CD8-positive, alpha-beta T cell (primary cell): ENCODE measurements at places on chromosomes 6 and 20.

DNA sequence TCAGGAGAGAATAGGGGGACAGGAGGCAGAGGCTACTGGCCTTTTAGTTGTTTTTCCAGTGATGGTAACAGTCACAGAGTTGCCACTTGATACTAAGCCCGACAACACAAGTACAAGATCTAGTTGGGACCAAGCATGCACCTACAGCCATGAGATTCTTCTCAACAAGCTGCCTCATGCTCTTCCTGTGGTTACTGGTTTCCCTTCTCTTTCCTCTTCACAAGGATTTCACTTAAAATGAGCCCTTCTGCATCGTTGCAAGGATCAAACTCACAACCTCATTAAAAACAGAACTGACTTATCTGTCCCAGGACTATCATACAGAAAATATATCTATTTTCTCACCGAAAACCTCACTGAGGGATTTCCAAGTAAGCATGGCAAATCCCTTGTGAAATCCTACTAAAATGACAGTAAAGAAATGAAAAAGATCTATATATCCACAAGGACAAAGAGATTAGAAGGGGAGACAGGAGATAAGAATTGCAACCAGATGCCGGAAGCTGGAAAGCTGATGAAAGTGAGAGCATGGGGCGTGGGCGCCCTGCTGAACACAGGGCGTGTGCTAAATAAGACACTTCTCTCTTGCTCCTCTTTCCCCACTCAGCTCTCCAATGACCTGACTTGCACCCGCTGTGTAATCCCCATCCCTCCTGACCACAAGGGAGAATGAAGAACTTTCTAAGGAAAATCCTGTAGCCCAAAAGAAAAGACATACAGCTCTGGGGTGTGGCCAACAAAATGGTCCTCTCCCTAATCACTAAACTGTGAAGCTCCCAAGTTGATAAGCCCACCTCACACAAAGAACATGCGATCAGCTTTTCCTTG, 13.4 kb downstream of the MTFR2 start:
- no peak for DNase-seq

GRCh38 chr6:423055-423798, 31.7 kb downstream of the IRF4 start:
- DNase-seq, result no peak

DNA sequence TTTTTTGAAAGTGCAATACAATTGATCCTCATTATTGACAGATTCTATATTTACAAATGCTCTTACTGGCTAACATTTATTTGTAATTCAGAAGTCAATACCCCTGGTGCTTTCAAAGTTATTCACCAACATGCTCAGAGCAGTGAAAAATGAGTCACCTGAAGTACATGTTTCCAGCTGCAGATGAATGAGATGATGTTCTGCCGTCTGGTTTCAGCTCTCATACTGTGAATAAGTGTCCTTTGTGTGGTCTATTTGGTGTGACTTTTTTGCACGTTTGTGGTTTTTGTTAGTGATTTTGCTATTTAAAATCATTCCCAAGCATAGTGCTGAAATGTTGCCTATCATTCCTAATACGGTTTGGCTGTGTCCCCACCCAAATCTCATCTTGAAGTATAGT, 22.3 kb upstream of the EYA4 start:
- no peak for DNase-seq

DNA sequence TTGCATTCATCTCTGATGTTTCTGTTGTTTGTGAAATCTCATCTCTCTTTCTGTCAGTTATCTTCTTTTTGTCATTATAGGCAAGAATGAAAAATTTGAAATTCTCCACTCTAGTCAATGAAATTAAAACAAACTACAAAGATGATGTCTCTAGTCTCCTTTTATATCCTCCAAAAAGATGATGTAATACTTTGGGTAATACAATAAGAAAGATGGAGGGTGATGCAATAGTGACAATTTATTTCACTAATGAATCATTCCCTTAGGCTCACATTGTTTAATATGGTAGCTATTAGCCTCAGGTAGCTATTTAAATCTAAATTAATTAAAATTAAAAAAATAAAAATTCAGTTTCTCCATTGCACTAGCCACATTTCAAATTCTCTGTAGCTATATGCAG, 145.4 kb downstream of the UST start:
- no peak for DNase-seq

- DNase-seq, result no peak
These were observed 21.7 kb downstream of the TAF8 start for GRCh38 chr6:42071881-42072583.

DNA sequence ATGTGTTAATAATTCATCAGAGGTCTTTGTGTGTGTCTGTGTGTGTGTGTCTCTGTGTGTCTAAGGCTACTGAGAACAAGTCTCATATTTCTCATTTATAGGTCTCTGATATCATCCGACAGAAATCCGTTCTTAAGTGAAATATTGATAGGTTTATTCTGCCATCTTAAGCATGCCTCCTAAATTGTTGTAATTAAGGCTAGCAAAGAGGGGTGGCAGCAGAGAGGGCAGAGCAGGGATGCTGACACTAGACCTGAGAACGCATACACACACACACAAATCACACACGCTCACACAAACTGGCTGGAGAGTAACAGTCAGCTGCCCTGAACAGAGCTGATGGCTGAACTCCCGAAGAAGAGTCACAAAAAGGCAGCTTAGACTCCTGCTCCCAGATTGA, 84.9 kb upstream of the LRFN2 start:
- no peak for DNase-seq

- DNase-seq, result no peak
These were observed 125.5 kb downstream of the PHACTR1 start for GRCh38 chr6:12842114-12842513.

DNA sequence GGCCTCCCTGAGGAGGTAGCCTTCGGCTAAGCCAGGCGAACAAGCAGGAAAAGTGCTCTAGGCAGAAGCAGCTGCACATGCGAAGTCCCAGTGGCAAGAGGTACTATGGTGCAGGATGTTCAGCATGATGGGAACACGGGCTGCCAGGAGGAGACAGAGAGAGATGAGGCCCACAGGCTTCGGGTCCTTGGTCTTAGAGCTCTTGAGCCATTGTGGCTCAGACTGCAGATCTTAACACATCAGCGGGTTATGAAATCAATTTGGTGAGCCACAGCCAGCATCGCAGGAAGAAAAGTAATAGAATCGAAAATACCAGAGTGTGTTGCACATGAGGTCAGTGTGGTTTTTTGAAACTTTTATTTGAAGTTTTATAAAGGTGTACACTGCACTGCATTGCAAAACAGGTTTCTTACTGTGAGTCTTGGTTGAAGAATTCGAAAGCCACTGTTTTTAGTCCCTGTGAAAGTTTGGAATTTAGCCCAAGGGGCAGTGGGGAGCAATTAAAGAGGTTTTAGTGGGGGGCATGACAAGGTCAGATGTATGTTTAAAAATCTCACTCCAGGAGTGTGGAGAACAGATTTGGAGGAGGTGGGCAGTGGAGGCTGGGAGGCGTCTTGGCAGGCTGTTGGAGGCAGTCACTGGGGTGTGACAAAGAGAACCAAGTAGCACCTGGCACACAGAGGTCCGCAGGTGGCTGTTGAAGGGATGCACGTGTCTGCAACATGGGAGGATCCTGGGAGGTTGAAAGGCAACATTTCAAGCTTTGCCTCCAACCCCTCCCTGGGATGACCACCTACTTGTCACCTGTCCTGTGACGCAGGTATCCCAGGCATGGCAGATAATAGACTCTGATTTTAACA, 69.3 kb downstream of the EYA2 start:
- DNase-seq, result no peak

DNA sequence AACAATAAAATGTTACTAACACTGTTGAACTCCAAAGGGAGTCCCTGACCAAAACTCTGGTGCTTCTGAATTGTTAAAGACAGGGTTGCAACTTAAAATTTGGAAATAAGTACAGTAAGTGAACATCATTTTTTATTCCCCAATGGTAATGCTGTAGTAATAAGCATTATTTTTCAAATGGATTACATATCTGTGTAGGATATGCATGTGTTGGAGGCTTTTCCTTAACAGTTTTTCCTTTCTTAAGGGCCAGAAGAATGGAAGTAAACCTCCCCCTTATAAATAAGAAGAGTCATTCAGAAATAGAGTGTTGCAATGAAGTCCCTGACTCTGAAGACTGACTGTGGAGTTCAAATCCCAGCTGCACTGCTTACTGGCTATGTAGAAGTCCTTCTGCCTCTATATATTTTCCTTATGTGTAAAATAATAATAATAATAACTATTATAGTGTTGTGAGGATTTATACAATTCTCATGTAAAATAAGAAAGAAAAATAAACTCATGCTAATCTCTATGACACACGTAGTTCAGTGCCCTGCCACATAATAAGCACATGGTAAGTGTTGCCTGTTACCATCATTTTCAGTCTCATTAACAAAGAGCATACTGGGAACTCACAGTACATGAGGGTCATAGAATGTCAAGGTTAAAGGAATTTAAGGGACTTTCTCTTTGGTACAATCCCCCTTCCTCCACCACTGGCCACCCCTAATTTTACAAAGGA, 129.8 kb upstream of the SMLR1 start:
- no peak for DNase-seq

- no peak for DNase-seq
These were observed 113.6 kb downstream of the TRERF1 start for GRCh38 chr6:42337985-42338743.

- DNase-seq, result no peak
These were observed 128.0 kb downstream of the RIN2 start for GRCh38 chr20:19885939-19886660.

- no peak for DNase-seq
These were observed 4.9 kb upstream of the DEK start for GRCh38 chr6:18269253-18269652.

GRCh38 chr6:23445157-23445710, 680.8 kb upstream of the NRSN1 start:
- no peak for DNase-seq

- DNase-seq, result no peak
These were observed 148.9 kb downstream of the BCAS1 start for GRCh38 chr20:53921443-53921973.

- DNase-seq, result no peak
These were observed 47.3 kb upstream of the LRFN2 start for GRCh38 chr6:40634429-40634828.

DNA sequence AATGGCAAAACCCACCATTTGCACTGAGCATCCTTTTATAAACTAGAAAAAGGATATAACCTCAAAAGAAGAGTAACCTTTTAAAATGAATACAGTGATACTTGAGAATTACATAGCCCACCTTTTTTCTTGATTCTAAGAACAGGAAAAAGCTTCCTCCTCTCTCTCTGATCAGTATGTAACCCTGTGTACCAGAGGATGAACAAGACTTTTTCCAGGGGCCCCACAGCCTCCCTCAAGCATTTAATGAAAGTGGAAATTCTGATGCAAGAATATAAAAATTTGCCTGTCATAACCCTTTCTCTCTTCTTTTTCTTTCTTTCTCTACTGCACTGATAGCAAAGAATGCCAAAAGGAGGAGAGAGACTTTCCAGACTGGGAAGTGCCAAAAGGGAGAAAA, 64.2 kb upstream of the BTN3A2 start:
- DNase-seq, result no peak

GRCh38 chr6:8530785-8531435, 95.6 kb upstream of the SLC35B3 start:
- DNase-seq, result no peak

- DNase-seq, result no peak
These were observed 8.1 kb downstream of the TFAP2B start for GRCh38 chr6:50826803-50827202.

DNA sequence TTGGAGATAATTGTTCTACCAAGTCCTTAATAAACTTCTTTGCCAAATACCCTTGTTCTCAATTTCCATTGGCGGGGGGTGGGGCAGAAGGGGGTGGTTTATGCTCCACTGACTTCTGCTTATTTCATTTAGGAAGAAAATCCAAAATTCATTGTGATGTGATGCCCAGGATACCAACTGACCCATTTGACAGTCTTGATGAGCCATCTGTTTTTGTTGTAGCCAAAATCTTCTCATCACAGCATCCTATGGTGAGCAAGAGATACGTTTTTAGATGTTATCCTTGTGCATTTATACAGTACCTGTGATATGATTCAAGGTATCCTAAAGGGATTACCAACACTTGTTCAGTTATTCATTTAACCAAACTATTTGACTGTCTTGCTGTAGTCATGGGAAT, 108.5 kb upstream of the BMP5 start:
- no peak for DNase-seq

- peak; percentile 45 for DNase-seq
These were observed 134.0 kb upstream of the ARMC2 start for GRCh38 chr6:108714101-108714765.

DNA sequence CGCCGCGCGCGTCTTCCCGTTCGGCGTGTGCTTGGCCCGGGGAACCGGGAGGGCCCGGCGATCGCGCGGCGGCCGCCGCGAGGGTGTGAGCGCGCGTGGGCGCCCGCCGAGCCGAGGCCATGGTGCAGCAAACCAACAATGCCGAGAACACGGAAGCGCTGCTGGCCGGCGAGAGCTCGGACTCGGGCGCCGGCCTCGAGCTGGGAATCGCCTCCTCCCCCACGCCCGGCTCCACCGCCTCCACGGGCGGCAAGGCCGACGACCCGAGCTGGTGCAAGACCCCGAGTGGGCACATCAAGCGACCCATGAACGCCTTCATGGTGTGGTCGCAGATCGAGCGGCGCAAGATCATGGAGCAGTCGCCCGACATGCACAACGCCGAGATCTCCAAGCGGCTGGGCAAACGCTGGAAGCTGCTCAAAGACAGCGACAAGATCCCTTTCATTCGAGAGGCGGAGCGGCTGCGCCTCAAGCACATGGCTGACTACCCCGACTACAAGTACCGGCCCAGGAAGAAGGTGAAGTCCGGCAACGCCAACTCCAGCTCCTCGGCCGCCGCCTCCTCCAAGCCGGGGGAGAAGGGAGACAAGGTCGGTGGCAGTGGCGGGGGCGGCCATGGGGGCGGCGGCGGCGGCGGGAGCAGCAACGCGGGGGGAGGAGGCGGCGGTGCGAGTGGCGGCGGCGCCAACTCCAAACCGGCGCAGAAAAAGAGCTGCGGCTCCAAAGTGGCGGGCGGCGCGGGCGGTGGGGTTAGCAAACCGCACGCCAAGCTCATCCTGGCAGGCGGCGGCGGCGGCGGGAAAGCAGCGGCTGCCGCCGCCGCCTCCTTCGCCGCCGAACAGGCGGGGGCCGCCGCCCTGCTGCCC, 1.1 kb downstream of the SOX4 start:
- peak; percentile 27 for DNase-seq

DNA sequence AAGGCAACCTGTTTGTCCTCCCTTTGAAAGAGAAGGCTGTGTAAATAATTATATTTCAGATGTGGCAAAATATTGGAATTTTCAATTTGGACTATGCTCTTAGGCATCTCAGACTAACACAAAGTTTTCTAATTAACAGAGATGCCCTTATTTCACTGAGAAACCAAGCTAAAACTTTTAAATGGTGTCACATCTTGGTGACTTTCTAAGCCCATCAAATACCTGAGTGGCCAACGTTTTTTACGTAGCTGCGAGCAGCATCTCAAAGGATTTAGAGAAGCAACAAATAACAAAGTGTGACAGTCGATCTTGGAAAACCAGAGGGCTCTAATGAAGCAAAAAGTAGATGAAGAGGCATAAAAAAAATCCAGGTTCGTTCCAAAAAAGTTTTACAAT, 3.4 kb upstream of the HEY2 start:
- no peak for DNase-seq
